ENCODE measurements at places on chromosomes 4 and X.
A peak's percentile ranks its signal among the peaks of the same experiment; 100 is the strongest.

- DNase-seq, result peak; percentile 93
Observed at GRCh38 chr4:105551965-105552746, at the start of gene ARHGEF38. TSS of gene ARHGEF38 (plus strand) at chr4:105552620. CDS start at chr4:105552766, 146 bp downstream.

GRCh38 chrX:144627947-144628346 lies 619.4 kb upstream of the SPANXN1 start:
- DNase-seq, result no peak

DNA sequence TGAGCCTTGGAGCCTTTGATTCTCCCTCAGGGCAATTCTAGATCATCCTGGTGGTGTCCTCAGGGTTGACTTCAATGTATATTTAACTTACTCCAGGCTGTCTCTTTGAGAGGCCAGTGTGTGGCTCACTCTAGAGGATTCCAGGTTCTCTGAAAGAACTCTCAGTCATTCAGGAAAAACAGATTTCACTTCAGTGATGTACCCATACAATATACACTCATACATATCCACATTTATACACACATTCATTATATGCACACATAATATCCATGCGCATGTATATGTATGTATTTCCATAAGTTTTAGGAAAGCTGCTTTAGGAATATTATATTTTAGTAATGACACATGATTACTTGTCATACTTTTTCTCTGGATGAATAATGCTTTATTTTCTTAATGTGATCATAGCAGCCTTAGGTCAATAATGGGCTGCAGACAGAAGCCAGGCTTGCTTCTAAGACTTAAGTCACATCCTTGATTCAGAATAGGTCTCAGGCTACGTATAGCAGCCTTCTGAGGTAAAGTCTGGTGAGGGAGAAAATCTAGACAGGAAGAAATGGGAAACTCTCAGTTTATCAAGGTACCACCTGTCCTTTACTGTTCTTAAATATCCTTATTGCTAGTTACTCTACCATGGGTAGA lies 397.0 kb downstream of the GPAT3 start:
- no peak for DNase-seq

DNA sequence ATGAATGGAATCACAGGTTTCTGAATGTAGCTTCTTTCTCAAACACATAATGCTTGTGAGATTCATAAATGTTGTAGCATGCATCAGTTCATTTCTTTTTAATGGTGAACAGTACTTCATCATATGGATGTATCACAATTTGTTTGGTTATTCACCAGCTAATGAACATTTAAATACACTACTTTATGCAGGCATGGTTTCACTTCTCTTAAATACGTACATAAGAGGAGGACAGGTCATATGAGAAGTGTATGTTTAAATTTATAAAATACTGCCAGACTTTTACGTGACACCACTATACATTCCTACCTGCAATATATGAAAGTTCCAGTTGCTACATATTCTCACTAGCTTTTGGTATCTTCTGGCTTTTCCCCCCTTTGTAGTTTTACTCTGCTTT lies 65.4 kb downstream of the ANKRD17 start:
- DNase-seq, result no peak

- DNase-seq, result no peak
Observed at GRCh38 chrX:154802947-154803346, 2.3 kb downstream of the MPP1 start.

GRCh38 chr4:20487852-20488251 lies 212.4 kb upstream of the PACRGL start:
- no peak for DNase-seq

GRCh38 chr4:78938474-78938867 lies 767 bp downstream of the PAQR3 start:
- DNase-seq, result no peak

DNA sequence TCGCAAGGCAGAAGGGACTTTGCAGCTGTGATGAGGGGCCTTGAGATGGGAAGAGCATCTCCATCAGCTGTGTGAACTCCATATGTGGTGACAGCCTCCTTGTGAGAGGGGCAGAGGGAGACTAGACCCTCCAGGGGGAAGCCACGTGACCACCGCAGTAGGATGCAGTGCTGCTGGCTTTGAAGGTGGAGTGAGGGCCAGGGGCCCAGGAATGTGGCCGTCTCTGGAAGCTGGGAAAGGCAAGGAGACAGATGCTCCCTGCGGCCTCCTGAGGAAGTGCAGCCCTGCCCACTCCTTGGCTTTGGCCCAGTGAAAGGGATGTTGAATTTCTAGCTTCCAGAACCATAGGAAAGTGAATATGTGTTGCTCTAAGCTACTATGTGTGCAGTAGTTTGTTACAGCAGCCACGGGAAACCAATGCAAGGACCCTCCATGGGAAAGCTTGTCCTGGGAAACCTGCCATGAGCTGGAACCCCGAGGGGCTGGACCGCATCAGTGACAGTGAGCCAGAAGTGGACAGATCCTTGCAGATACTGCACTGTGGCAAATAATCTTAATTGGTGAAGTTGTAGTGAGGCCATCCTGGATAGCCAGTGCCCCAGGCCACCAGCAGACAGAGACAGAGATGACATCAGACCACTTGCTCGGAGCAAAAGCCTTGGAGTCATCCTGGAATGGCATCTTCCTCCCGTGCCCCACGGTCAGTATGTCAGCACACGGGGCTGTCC lies 35.4 kb upstream of the SORCS2 start:
- no peak for DNase-seq

DNA sequence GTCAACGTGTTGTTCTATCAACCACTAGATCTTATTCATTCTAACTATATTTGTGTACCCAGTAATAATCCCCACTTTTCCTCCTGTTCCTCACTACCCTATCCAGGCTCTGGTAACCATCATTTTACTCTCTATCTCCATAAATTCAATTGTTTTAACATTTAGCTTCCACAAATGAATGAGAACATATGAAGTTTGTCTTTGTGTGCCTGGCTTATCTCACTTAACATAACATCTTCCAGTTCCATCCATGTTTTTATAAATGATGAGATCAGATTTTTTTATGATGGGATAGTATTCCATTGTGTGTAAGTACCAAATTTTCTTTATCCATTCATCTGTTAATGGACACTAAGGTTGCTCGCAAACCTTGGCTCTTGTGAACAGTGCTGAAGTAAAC lies 59.9 kb upstream of the IBSP start:
- DNase-seq, result no peak

DNA sequence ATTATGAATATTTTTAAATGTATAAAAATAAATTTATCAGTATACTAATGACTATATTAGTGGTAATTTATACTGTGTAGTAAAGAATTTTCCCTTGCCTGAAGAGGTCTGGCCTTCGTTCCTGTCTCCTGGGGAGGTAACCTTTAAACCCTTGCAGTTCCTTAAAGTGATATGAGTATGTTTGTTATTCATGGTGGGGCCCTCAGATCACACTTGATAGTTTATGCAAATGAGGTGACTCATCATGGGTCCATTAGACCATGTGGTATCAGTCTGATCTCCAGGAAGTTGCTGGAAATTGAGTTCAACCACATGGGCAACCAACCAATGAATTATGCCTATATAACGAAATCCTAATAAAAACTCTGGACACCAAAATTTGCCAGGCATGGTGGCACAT lies 904.1 kb downstream of the RPA4 start:
- no peak for DNase-seq

GRCh38 chrX:27380163-27380845 lies 82.8 kb downstream of the PPP4R3C start:
- DNase-seq, result no peak

GRCh38 chr4:88409206-88409605 lies 30.6 kb downstream of the HERC6 start:
- no peak for DNase-seq

DNA sequence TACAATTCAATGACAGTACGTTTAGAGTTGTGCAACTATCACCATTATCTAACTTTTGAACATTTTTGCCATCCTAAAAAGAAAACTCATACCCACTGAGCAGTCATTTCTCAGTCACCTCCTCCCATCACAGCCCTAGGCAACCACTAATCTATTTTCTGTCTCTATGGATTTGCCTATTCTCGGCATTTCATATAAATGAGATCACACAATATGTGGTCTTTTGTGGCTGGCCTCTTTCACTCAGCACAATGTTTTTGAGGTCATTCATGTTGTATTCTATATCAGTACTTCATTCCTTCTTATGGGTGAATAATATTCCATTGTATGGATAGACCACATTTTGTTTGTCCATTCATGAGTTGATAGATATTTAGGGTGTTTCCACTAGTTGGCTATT lies 103.0 kb downstream of the PPEF1 start:
- no peak for DNase-seq

GRCh38 chr4:144582975-144583374 lies 63.0 kb upstream of the HHIP start:
- DNase-seq, result no peak

DNA sequence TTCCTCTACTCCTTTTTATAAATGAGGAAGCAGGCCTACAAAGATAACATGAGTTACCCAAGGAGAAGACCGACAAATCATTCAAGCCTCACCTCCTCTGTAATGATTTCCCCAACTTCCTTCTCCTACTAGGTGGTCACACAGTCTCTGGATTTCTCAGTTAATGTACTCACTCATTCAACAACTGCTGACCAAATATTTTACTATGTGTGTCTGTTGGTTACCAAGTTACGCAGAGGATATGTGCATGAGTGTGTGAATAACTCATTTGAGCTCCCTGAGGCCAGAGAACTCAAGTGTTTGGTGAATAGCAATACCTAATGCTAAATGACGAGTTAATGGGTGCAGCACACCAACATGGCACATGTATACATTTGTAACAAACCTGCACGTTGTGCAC lies 10.4 kb downstream of the CASK start:
- no peak for DNase-seq

- DNase-seq, result no peak
Observed at GRCh38 chr4:122450847-122451246, 5.7 kb downstream of the IL2 start.

- DNase-seq, result peak; percentile 55
Observed at GRCh38 chr4:15003891-15004738, 1.8 kb downstream of the CPEB2 start.

- DNase-seq, result no peak
Observed at GRCh38 chrX:121258545-121258944, 211.1 kb downstream of the GLUD2 start.

- DNase-seq, result peak; percentile 58
Observed at GRCh38 chrX:12894074-12895030, 12.1 kb upstream of the TLR8 start.

DNA sequence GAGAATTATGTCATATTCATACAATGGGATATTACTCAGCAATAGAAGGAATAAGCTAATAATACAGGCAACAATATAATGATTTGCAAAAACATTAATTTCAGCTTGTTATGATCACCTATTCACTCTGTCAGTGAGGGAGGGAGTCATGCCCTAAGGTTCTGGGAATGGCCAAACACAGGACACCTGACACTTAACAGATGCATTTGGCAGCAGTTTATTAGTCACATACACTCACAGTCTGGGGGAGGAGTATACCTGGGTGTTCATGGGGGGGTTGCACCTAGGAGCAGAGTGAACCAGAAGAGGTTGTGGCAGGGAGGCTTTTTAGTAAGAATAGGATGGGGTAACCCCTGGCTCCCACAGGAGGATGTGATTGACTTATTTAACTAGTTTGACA lies 38.3 kb downstream of the SERPINA7 start:
- no peak for DNase-seq

GRCh38 chr4:149884046-149884445 lies 68.4 kb upstream of the IQCM start:
- peak; percentile 6 for DNase-seq

DNA sequence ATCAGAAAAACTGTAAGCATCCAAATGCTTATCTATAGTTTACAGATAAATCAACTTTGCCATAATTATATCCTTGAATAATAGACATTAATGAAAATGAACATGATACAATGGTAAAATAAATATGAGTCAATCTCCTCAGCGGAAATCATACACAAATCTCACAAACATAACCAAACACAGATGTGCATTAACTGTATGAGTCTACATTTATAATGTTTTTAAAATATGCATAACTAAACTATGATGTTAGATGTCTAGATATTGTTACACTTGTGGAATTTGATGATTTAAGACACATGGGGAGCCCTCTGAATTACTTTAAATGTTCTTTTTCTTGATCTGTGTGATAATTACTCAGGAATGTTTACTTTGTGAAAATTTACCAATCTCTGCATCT lies 951.2 kb downstream of the TECRL start:
- no peak for DNase-seq

- DNase-seq, result no peak
Observed at GRCh38 chrX:116872931-116873330, 410.2 kb upstream of the CT83 start.

DNA sequence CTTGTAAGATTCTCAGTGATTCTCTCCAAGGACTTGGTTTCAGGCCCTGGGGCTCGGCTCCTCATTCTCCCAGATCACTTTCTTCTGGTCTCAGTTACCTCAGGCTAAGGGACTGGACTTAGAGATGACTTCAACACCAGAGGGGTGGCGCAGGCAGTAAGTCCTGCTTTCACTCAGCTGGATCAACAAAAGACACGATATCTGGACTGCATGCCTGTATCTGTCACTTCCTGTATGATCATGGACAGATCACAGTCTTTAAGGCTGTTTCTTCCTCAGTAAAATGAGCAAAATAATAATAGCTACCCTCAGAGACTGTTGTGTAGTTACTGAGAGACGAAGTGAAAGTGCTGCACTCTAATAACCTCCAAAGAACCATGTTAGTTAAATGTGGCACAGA lies 19.5 kb upstream of the CXCR3 start:
- DNase-seq, result no peak

- no peak for DNase-seq
Observed at GRCh38 chr4:81040012-81040659, 9.6 kb downstream of the BMP3 start.

GRCh38 chr4:169907705-169908104 lies 118.5 kb downstream of the MFAP3L start:
- no peak for DNase-seq

- DNase-seq, result no peak
Observed at GRCh38 chrX:130543603-130544325, 142.0 kb downstream of the RBMX2 start.
